Ureter (tissue), 1 donor: ENCODE measurements at places on chromosomes 2 and 18. TPM values are rescaled to one million over a fixed set of nuclear protein-coding genes. Genes with fewer than 3 reads are reported as not detected.

Gene CRYBA2
- total RNA-seq, result not detected

Gene ARMC9
- 16.0 TPM for total RNA-seq

DNA sequence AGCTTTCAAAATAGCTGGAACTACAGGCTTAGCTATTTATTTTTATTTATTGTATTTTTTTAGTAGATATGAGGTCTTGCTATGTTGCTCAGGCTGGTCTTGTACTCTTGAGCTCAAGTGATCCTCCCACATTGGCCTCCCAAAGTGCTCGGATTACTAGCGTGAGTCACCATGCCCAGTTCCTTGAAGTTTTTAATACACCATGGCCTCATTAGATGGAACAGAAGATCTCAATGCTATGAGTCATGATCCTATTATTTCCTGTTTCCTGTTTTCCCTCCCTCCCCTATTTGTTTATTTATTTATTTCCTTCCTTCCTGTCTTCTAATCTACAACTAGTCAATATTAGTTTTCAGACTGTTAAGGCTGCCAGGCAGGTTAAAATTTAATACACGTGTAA lies 309.0 kb downstream of the CMPK2 start:
- no peak for DNase-seq

Gene EPB41L3
- total RNA-seq, result 43.0 TPM

DNA sequence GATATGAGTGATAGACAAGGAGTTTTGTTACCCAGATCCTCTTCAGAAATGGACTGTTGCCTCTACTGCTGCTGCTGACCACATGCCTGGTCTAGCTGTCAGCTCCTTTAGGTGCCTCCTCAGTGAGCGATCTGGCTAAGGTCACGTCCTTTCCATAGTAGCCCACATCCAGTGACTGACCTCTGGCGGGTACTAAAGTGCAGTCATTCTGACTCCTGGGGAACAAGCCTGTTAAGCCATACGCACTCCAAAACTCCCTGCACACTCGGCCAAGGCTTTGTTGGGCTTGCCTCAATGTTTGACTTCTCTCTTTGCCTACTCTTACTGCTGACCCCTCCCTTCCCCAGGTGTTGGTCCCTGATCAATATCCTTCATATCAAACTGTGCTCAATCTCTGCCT lies 685.2 kb downstream of the IRS1 start:
- no peak for DNase-seq

GRCh38 chr2:240400371-240401161 lies 34.9 kb upstream of the GPC1 start:
- DNase-seq, result peak; percentile 36

GRCh38 chr2:85601771-85602475 lies 575 bp downstream of the TMEM150A start:
- DNase-seq, result peak; percentile 67

Gene ZBTB7C
- 72.1 TPM for total RNA-seq
